Heart left ventricle (tissue), 16 donors: ENCODE measurements at places on chromosomes 5 and 9.

- H3K27me3 ChIP-seq: no peaks in the 10 kb centered on the region
- H3K27ac ChIP-seq: no peak overlapping the region
- H3K4me1 ChIP-seq: no peaks in the 10 kb centered on the region
- no peak overlapping the region for H3K4me3 ChIP-seq
- no peaks in the 10 kb centered on the region for H3K36me3 ChIP-seq
These were observed 400.2 kb downstream of the TLR4 start for GRCh38 chr9:118104363-118104762.

DNA sequence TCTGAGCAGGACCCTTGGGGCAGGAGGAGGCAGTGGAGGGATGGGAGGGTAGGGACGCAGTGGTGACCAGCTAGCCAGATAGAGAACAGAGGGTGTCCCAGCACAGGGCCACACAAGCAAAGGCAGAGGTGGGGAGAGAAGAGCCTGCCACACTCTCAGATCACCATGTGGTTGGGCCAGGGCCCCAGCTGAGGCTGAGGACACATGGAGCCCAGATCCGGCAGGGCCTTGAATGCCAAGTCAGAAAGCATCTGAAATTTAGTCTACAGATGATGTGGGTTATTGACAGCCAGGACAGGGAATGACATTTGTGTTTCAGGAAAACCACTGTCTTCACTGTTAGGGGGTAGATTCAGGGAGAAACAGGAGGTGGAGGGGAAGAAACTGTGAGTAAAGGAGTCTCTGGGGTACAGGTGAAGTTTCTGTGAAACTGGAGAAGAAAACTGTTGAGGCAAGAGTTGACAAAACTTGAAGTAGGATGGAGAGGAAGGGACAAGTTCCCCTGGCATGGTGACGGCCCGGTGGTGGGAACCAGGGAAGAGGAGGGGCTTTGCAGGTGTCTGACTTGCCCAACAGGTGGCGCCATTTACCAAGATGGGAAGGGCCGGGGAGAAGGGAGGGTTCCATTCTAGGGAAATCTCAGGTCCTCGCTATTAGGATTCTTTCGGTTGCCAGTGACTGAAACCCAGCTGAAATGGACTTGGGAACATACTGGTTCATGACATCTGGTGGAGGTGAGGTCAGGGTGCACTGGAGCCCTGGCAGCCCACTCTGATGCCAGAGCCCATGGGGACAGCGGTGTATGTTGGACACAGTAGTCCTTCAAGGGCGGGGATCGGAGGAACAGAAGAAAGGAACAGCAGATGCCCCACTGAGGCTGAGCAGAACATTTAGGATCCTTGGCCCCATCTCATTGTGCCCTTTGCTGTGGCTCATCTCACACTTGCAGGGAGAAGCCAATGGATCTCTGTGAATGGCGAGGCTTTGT is 100.1 kb downstream of the KCNIP1 start:
- H3K36me3 ChIP-seq: no peaks in the 10 kb centered on the region
- no peak overlapping the region for H3K4me3 ChIP-seq
- H3K27me3 ChIP-seq: no peaks in the 10 kb centered on the region
- no peak overlapping the region for H3K27ac ChIP-seq
- H3K4me1 ChIP-seq: no peaks in the 10 kb centered on the region

GRCh38 chr9:33117796-33118195 is 41.3 kb upstream of the SMU1 start:
- H3K27me3 ChIP-seq: no peaks in the 10 kb centered on the region
- no peak overlapping the region for H3K4me3 ChIP-seq
- H3K4me1 ChIP-seq: peaks cover 4% of the 10 kb centered on the region
- H3K27ac ChIP-seq: peak overlapping the region; percentile 85

GRCh38 chr5:37838152-37838932 is 1.5 kb downstream of the GDNF start:
- peaks cover 54% of the 10 kb centered on the region for H3K4me1 ChIP-seq
- H3K27ac ChIP-seq: no peak overlapping the region
- peaks cover 63% of the 10 kb centered on the region for H3K27me3 ChIP-seq

DNA sequence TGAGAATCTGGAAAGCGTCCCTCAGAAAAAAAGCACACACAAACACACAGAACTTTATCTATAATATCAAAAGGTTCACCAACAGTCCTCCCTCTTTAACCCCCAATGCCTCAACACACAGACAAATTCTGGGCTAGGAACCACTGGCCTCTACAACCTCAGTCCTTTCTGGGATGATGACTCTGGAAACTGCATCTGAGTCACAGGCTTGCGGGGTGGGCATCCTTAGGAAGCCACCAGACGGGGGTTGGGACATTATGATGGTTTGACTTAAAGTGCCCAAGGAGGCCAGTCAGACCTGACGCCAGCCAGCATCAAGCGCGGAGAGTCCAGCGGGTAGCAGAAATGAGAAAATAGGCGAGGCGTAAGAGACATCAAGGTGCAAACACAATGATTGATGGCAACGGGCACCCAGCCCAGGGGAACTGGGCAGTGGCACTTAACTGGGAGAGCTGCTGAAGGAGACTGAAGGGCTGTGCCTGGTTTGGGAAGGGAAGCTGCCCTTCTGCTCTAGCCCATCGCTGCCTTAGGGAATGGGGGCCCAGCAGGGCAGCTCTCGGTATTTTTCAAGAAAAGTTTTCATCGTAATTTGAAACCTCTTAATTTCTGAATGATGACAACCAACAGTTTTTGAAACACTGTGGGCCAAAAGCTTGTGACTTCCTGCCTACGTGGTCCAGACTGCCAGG is 20.7 kb downstream of the SPRY4 start:
- DNase-seq: peak; percentile 62
- no peaks in the 10 kb centered on the region for H3K27me3 ChIP-seq
- peaks cover 3% of the 10 kb centered on the region for H3K36me3 ChIP-seq
- no peak overlapping the region for H3K27ac ChIP-seq

GRCh38 chr5:335740-336038 is 14.2 kb downstream of the AHRR start:
- no peak overlapping the region for H3K4me3 ChIP-seq
- no peak for DNase-seq
- H3K27ac ChIP-seq: no peak overlapping the region
- no peaks in the 10 kb centered on the region for H3K36me3 ChIP-seq

DNA sequence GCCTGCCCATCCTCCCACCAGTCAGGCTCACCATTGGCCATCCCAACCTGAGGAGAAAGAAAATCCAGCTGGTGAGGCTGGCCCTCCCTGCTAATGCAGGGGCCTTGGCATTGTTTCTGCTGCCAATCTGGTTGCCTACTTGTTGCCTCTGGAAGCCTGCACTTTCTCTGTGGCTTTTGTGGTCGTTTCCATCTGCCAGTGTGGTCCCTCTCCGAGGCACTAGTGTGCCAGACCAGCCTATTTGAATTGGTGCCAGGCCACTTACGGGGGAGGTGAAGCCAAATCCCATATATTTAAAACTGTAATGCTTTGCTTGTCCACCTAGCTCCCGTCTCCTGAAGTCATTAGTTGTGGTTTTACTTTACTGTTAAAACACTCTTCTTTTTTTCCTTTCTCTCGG is 213.4 kb upstream of the ADAMTSL1 start:
- no peaks in the 10 kb centered on the region for H3K36me3 ChIP-seq
- H3K27me3 ChIP-seq: no peaks in the 10 kb centered on the region
- no peak overlapping the region for H3K27ac ChIP-seq
- H3K4me3 ChIP-seq: no peak overlapping the region
- DNase-seq: no peak

DNA sequence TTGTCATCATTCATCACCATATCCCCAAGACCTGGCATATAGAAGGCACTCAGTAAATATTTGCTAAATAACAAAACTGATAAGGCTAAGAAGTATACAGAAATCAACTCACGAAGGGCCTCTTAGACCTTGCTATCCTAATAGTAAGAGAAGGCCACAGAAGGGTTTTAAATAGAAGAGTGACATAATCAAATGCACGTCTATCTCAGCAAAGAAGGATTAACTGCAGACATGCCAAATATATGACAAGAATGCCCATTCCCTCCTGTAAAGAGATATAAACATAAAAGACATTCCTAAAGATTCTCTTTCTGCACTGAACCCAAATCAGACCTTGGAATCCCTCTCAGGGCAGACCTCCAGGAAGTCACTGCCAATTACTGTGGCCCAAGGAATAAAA is 34.1 kb downstream of the ECPAS start:
- H3K27ac ChIP-seq: peak overlapping the region; percentile 31
- DNase-seq: no peak
- H3K27me3 ChIP-seq: no peaks in the 10 kb centered on the region
- H3K36me3 ChIP-seq: no peaks in the 10 kb centered on the region
- peaks cover 7% of the 10 kb centered on the region for H3K4me1 ChIP-seq

- peaks cover 2% of the 10 kb centered on the region for H3K4me1 ChIP-seq
- H3K27me3 ChIP-seq: no peaks in the 10 kb centered on the region
- DNase-seq: no peak
- H3K36me3 ChIP-seq: no peaks in the 10 kb centered on the region
These were observed 24.2 kb upstream of the TNFAIP8 start for GRCh38 chr5:119331566-119332095.

GRCh38 chr9:737400-738120 is 103.9 kb upstream of the DMRT1 start:
- peaks cover 37% of the 10 kb centered on the region for H3K4me1 ChIP-seq
- peak overlapping the region; percentile 78 for H3K27ac ChIP-seq
- peaks cover 71% of the 10 kb centered on the region for H3K36me3 ChIP-seq
- DNase-seq: no peak
- H3K4me3 ChIP-seq: no peak overlapping the region

DNA sequence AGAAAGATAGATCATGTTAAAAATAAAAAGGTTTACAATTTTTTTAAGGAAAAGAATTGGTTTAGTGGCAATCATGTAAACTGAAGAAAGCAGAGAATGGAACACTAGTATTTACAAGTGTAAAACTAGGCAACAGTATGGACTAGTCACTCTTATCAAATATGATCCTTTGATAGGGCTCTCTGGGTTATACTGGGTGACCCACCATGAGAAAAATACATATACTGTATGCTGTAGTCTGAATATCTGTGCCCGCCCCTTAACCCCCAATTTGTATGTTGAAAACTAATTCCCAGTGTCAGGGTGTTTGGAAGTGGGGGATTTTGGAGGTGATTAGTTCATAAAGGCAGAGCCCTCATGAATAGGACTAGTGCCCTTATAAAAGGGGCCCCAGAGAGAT is 236.8 kb upstream of the TARS1 start:
- H3K27ac ChIP-seq: no peak overlapping the region
- no peak for DNase-seq
- peaks cover 12% of the 10 kb centered on the region for H3K4me1 ChIP-seq
- no peaks in the 10 kb centered on the region for H3K27me3 ChIP-seq

DNA sequence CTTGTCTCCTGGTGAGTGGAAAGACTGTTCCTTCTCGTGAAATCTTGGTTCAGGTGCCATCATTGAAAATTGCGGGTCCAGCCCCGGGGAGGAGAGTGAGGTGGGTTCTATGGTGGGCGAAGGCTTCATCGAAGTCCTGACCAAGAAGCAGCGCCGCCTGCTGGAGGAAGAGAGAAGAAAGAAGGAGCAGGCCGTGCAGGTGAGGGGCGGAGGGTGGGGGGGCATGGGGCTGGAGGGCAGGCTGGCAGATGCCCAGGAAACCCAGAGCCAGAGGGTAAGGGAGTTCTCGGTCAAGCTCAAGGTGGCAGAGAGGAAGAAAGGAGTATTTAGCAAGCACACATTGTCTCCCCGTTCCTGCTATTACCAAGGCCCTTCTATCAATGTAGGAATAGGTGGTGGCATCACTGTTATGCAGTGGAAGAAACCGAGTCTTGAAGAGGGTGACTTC is 24.3 kb upstream of the POMT1 start:
- H3K36me3 ChIP-seq: peaks cover 26% of the 10 kb centered on the region
- peak; percentile 53 for DNase-seq
- H3K4me3 ChIP-seq: no peak overlapping the region
- no peaks in the 10 kb centered on the region for H3K27me3 ChIP-seq
- H3K4me1 ChIP-seq: peaks cover 3% of the 10 kb centered on the region

- H3K4me1 ChIP-seq: no peaks in the 10 kb centered on the region
- H3K27me3 ChIP-seq: no peaks in the 10 kb centered on the region
- no peak for DNase-seq
- no peak overlapping the region for H3K4me3 ChIP-seq
These were observed 47.8 kb downstream of the LOX start for GRCh38 chr5:122030251-122030650.

DNA sequence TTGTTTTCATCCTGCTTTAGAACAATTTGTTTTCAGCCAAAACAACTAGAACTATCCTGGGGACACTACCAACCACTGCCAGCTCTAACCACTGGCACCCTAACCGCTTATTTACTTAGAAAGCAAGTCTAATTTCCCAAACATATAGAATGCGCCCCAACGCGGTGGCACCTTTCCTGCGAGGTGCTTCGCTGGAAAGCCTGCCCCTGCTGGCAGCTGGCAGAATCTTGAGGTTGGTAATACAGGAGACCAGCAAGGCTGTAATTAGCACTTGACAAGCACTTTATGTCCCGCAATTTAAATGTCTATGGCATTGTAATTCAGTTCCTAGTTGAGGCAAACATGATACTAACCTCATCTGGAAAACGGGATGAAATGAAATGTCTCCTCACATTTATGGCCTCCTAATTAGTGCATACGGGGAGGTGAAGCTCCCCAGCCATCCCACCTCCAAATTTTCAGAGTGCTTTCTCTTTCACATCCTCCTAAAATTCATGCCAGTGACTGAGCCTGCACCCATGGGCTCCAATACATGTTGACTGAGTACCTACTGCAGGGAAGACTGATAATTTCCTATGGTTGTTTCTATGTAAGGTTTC is 30.4 kb downstream of the GABBR2 start:
- H3K27ac ChIP-seq: no peak overlapping the region
- H3K4me3 ChIP-seq: no peak overlapping the region
- no peaks in the 10 kb centered on the region for H3K36me3 ChIP-seq
- DNase-seq: no peak
- no peaks in the 10 kb centered on the region for H3K4me1 ChIP-seq
- H3K27me3 ChIP-seq: peaks cover 5% of the 10 kb centered on the region

DNA sequence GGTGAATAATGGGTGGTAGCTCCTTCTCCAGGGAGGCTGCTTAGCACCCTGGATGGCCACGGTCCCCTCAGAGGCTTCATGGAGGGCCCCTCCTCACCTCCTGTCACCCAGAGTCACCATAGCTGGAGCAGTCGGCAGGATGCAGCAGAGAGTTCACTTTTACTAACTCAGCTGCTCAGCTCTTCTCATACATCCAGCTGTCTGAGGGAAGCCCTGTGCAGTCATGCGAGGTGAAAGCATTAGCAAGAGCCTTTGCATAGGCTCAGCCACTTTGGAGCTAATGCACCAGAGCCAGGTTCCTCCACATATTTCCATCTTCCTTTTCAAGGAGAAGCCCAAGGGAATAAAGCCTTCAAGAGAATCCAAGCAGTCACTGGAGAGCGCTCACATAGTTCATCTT is 499.2 kb downstream of the BNC2 start:
- no peaks in the 10 kb centered on the region for H3K27me3 ChIP-seq
- H3K4me3 ChIP-seq: no peak overlapping the region
- no peak for DNase-seq
- H3K4me1 ChIP-seq: no peaks in the 10 kb centered on the region

- H3K27ac ChIP-seq: no peak overlapping the region
- peaks cover 19% of the 10 kb centered on the region for H3K4me1 ChIP-seq
- DNase-seq: no peak
These were observed 74.1 kb downstream of the SERINC5 start for GRCh38 chr5:80181618-80182211.

GRCh38 chr5:10856071-10856470 is 95.0 kb upstream of the DAP start:
- no peak overlapping the region for H3K27ac ChIP-seq
- H3K4me3 ChIP-seq: no peak overlapping the region
- DNase-seq: no peak
- peaks cover 9% of the 10 kb centered on the region for H3K4me1 ChIP-seq

- H3K27me3 ChIP-seq: no peaks in the 10 kb centered on the region
- H3K4me1 ChIP-seq: peaks cover 6% of the 10 kb centered on the region
- no peak for DNase-seq
- H3K36me3 ChIP-seq: peaks cover 30% of the 10 kb centered on the region
- H3K27ac ChIP-seq: no peak overlapping the region
These were observed 29.3 kb downstream of the CSF1R start for GRCh38 chr5:150057052-150057451.
